ENCODE measurements at places on chromosomes 11 and 22. TPM values are rescaled to one million over a fixed set of nuclear protein-coding genes. Genes with fewer than 3 reads are reported as not detected.
A peak's percentile ranks its signal among the peaks of the same experiment; 100 is the strongest.

Gene TSSK2
- total RNA-seq, result not detected

Gene RASD2
- 9.4 TPM for total RNA-seq

Gene TNNI2
- total RNA-seq, result not detected

Gene MIEF1
- 16.7 TPM for total RNA-seq

DNA sequence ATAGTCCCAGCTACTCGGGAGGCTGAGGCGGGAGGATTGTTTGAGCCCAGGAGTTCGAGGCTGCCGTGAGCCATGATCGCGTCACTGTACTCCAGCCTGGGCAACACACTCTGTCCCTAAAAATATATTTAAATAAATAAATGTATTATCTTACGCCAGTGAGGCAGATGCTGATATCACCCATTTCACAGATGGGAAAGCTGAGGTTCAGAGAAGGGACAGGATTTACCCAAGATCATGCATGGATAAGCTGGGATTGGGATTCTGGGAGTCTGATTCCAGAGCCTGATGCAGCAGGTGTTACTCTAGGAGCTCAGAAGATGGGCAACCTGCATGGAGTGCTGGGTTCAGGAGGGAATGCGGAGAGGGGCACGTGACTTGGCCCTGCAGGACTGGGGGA lies 17.8 kb downstream of the SGSM1 start:
- peak; percentile 23 for DNase-seq

GRCh38 chr11:75313513-75314272 lies 37.8 kb downstream of the ARRB1 start:
- DNase-seq, result peak; percentile 75

- DNase-seq, result peak; percentile 51
These were observed 10.4 kb downstream of the OR52K2 start for GRCh38 chr11:4459500-4459899.

DNA sequence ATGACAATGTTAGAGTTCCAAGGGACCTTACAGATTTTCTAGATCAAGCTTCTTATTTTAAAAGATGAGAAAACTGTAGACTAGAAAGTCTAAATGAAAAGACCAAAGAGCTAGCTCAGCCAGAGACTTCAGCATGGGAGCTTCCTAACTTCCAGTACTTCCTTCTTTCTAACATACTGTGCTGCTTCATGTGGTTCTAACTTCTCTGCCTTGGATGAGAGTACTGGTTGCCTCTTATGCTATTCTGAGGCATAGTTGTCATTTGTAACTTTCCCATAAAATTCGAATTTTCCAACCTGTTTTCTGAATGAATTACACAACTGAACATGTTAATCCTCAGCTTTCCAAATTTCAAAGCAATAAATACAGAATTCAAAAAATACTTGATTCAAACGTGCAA lies 1.8 kb downstream of the MTMR2 start:
- no peak for DNase-seq

DNA sequence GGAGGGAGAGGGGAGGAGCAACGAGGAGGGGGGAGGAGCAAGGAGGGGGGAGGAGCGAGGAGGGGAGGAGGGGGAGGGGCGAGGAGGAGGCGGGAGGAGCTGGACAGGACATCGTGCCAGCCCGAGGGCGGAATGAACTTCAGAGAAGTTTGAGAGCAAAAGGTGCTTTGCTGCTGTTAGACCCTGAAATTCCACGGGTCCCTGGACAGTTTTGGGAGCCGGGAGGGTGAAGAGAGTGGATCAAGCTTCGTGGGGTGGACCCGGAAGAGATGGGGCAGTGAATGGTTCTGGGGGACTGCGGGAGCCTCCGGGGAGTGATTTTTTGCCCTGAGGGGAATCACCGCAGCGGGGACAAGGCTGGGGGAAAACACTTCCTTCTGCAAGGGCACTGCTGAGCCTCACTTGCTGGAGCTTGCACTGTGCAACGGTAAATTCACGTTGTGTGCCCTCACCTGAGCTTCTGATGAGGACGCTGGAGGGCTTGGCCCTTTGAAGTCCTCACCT lies 10.7 kb upstream of the NLRP6 start:
- DNase-seq, result peak; percentile 71

- DNase-seq, result no peak
These were observed 554 bp upstream of the NRIP3 start for GRCh38 chr11:9004183-9004926.

DNA sequence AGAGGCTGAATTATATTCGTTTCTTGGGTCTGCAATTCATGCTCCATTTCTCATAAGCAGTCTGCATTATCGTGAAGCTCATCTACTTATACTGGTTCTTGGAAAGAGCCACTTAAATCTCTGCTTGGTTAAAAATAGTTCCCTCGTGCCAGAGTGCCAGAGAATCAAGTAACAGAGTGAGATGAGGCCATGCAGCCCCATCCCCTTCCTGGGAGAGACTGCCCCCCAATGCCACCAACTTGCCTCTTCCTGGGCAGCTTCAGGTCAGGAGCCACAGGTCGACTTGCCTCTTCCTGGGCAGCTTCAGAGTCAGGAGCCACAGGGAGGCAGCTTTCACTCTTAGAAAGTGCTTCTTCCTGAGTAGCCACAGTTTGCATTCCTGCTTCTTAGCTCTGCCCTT lies 223.9 kb upstream of the ZBED5 start:
- no peak for DNase-seq

GRCh38 chr22:27740202-27740748 lies 61.3 kb downstream of the MN1 start:
- no peak for DNase-seq

DNA sequence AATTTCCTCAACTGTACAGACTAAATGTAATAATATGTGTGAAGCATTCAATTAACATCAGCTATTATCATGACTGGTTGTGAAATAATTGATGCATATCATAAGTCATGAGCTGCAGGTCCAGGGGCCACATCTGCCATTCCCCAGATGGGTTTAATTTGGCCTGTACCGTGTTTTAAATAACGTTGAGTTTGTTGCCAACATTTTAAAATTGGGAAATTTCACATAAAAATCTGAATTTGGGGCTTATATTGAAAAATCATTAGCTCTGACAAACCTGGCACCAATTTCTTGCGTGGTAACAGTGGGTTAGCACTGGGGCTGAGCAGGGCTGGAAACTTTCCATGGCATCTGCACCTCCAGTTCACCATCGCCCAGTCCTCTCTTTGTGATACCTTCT lies 193.9 kb downstream of the SNX19 start:
- no peak for DNase-seq

DNA sequence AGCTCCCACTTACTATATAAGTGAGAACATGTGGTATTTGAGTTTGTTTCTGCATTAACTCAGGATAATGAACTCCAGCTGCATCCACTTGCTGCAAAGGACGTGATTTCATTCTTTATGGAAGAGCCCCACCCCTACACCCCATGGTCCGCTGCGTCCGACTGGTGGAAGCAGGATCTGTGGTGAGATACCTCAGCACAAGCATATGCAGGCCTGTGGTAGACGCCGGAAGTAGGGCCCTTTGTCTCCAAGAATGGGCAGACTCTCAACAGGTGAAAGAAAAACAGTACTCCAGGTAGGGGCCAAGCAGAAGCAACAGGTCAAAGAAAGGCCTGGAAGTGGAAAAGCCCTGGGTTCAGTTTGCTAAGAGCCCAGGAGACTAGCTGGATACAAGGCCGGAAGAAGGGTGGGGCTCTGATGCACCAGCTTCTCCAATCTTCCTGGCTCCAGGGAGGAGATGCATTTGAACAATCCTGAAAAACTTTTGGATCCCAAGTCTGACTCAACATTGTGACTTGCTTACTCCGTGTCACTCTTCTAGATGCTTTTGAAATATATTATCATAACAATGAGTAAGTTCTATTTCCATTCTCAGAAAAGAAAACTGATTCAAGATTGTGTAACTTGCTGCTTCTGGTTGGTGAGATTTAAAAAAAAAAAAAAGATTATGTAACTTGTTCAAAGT lies 30.4 kb downstream of the NEAT1 start:
- no peak for DNase-seq

- no peak for DNase-seq
These were observed 7.5 kb upstream of the MIEF1 start for GRCh38 chr22:39494471-39495120.

DNA sequence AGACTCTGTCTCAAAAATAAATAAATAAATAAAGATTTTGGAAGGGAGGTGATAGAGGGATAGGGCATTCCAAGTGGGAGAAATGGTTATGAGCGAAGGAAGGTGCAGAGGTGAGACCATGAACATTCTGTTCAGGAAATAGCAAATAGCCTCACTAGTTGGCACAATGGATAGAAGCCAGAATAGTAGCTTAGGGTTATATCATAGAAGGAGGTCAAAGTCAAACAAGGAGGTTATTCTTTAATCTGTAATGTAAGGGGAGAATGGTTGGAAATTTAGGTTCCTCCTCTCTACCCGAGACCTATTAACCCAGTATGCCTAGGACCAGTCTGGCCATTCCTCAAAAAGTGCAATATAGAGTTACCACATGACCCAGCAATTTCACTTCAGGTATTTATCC lies 275.8 kb downstream of the MN1 start:
- no peak for DNase-seq

- DNase-seq, result no peak
These were observed 1.3 kb upstream of the DGKZ start for GRCh38 chr11:46345881-46346484.

DNA sequence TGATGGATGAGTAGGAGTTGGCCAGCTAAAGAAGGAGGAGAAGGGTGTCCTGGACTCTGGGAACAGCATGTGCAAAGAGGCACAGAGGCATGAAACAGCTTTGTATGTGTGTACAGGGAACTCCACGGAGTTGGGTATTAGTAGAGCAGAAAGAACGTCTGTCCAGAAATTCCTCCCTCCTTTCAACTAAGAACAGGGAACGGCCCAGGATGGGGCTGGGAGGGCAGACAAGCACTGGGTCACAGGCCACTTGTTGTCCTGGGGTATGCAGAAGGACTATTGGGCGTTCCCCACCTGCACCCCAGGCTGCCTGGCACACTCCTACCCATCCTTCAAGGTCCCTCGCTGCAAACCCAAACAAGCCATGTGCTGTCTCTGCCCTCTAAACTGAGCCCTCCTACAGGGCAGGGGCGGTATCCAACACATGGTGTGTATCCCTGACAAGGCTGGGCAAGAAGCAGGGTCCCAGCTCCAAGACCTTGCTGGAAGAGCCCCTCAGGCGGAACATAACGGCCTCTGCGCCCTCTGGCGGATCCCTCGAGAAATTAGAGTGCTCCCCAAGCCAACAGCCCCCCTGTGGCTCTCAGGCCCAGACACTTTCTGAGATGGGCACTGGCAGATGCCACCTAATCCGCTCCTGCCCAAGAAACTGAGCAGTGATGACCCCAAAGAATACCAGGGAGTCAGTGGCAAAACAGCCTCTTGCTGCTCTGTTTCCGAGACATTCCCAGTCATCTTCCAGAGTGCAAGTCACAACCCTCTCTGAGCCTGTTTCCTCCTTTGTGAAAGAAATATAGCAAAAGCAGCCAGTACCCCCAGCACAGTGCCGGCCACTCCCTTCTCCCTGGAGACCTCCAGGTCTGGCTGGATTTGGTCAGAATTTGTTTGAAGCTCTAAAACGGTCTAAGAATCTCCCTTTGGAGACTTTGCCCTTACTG lies 1.6 kb upstream of the ELFN2 start:
- peak; percentile 61 for DNase-seq

- no peak for DNase-seq
These were observed 13.8 kb upstream of the SLC22A12 start for GRCh38 chr11:64577202-64577601.
